CD4-positive, alpha-beta T cell (primary cell): ENCODE measurements at places on chromosomes 2 and 18. TPM values are rescaled to one million over a fixed set of nuclear protein-coding genes. Genes with fewer than 3 reads are reported as not detected.
A peak's percentile ranks its signal among the peaks of the same experiment; 100 is the strongest.

The FBXO36 gene
- total RNA-seq = 0.52 TPM

The COL4A4 gene
- not detected for total RNA-seq

The SMPD4 gene
- 89.9 TPM for total RNA-seq

The LYPD1 gene
- total RNA-seq = not detected

The STARD6 gene
- total RNA-seq = not detected

The EMILIN2 gene
- total RNA-seq = 3.3 TPM

DNA sequence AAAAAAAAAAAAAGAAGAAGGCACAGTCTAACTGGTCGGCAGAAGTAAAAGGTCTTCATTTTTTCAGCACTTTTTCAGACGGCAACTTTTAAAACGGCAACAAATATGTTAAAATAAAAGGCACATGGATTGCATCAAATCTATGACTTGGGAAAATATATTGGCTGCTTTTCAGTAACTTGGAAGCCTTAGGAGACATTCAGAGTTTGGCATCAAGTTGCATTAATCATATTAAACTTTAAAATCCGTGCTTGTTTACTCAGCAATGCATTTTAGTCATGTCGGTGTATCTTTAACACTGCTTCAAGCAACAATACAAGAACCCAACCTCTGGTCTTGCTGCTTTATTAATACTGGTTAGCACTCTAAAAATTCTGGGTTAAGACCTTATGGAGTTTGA, 111.1 kb downstream of the MEP1B start:
- H3K27me3 ChIP-seq = no peaks in the 10 kb centered on the region
- H3K36me3 ChIP-seq = no peaks in the 10 kb centered on the region
- no peak overlapping the region for H3K27ac ChIP-seq
- no peak overlapping the region for H3K4me3 ChIP-seq
- no peaks in the 10 kb centered on the region for H3K4me1 ChIP-seq
- DNase-seq = no peak

DNA sequence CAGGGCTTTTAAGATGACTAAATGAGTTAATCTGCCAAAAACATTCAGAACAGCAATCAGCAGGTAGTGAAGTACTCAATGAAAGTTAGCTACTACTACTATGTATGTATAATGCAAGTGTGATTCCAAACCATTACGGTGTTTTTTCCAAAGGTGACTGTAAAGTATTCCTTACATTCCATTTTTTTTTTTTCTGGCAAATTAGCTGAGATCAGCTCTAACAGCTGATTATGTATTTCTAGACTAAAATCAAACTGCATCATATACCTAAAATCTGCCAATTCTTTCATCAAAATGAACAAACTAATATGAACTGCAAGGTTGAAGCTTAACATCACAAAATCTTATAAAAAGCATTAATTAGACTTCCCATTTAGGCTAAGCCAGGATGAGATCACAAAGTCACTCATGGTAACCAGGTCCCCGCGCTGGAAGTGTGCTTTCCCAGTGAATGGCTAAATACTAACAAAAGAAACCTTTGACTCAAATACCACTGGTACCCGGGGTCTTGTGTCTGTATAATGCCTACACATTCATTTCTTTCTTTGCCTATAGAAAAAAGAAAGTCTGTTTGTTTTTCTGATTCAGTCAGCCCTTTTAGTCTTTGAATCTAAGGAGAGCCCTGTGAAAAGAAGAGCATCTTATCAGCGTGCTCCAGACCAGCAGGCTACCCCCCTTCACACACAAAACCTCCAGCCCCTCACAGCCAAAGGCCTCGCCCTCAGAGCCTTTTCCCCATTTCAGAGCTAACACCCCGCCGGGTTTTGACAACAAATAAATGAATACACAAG, 88.3 kb downstream of the RBMS1 start:
- no peak for DNase-seq
- no peaks in the 10 kb centered on the region for H3K27me3 ChIP-seq
- peak overlapping the region; percentile 55 for H3K27ac ChIP-seq
- H3K4me1 ChIP-seq = peaks cover 43% of the 10 kb centered on the region

GRCh38 chr2:176500901-176501300, 231.7 kb downstream of the MTX2 start:
- no peaks in the 10 kb centered on the region for H3K4me1 ChIP-seq
- no peak overlapping the region for H3K27ac ChIP-seq
- DNase-seq = no peak
- H3K36me3 ChIP-seq = no peaks in the 10 kb centered on the region
- H3K27me3 ChIP-seq = peaks cover 7% of the 10 kb centered on the region

GRCh38 chr18:45166836-45167551, 448.3 kb upstream of the SLC14A2 start:
- H3K27ac ChIP-seq = no peak overlapping the region
- H3K4me3 ChIP-seq = no peak overlapping the region
- no peaks in the 10 kb centered on the region for H3K36me3 ChIP-seq
- no peaks in the 10 kb centered on the region for H3K27me3 ChIP-seq
- no peak for DNase-seq

DNA sequence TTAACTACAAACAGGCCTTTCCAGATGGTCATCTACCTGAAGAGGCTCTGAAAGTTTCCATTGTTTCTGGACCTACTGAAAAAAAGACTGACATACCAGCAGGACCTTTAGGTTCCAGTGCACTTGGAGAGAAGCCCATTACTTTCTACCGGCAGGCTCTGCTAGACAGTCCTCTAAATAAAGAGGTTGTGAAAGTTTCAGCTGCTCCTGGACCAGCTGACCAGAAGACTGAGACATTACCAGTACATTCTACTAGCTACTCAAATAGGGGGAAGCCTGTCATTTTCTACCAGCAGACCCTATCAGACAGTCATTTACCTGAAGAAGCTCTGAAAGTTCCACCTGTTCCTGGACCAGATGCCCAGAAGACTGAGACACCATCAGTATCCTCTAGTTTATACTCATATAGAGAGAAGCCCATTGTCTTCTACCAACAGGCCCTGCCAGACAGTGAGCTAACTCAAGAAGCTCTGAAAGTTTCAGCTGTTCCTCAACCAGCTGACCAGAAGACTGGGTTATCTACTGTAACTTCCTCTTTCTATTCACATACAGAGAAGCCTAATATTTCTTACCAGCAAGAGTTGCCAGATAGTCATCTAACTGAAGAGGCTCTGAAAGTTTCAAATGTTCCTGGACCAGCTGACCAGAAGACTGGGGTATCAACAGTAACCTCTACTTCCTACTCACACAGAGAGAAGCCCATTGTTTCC, 65.8 kb downstream of the ALMS1 start:
- no peak for DNase-seq
- H3K4me1 ChIP-seq = no peaks in the 10 kb centered on the region
- H3K36me3 ChIP-seq = peaks cover 47% of the 10 kb centered on the region
- H3K27ac ChIP-seq = no peak overlapping the region

- H3K27ac ChIP-seq = peak overlapping the region; percentile 97
- H3K4me1 ChIP-seq = peaks cover 46% of the 10 kb centered on the region
- DNase-seq = peak; percentile 31
- H3K4me3 ChIP-seq = peak overlapping the region; percentile 92
- H3K27me3 ChIP-seq = no peaks in the 10 kb centered on the region
Measured at GRCh38 chr2:38750011-38750890, 910 bp downstream of the SRSF7 start.

GRCh38 chr2:129803871-129804270, 175.6 kb upstream of the RAB6C start:
- H3K27me3 ChIP-seq = no peaks in the 10 kb centered on the region
- DNase-seq = no peak
- no peaks in the 10 kb centered on the region for H3K4me1 ChIP-seq
- H3K36me3 ChIP-seq = no peaks in the 10 kb centered on the region
- H3K27ac ChIP-seq = no peak overlapping the region

GRCh38 chr18:23065234-23065806, 70.0 kb upstream of the CABLES1 start:
- H3K4me1 ChIP-seq = peaks cover 32% of the 10 kb centered on the region
- H3K27ac ChIP-seq = no peak overlapping the region
- no peaks in the 10 kb centered on the region for H3K36me3 ChIP-seq
- H3K4me3 ChIP-seq = no peak overlapping the region
- no peaks in the 10 kb centered on the region for H3K27me3 ChIP-seq

DNA sequence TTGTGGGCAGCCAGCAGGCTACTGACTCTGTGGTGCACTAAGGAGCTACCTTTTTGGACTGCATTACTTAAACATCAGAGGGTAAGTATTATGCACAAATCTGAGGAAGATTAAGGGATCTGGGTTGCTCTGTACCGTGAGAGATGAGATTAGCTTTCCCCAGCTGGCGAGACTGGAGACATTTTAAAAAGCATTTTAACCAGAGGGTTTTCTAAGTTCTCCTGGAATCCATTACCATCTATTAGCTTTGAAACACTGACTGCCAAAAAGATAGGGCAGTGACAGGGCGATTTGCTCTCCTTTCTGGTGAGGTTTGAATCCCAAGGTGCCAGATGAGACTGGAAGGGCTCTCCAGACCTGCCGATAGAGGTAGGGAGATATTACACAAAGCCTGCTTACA, 63.2 kb downstream of the LYPD6 start:
- DNase-seq = no peak
- no peaks in the 10 kb centered on the region for H3K27me3 ChIP-seq
- no peaks in the 10 kb centered on the region for H3K36me3 ChIP-seq

GRCh38 chr2:132651115-132652045, 18.6 kb downstream of the LYPD1 start:
- no peaks in the 10 kb centered on the region for H3K4me1 ChIP-seq
- H3K27me3 ChIP-seq = no peaks in the 10 kb centered on the region
- no peak for DNase-seq
- H3K27ac ChIP-seq = no peak overlapping the region
- H3K36me3 ChIP-seq = no peaks in the 10 kb centered on the region

DNA sequence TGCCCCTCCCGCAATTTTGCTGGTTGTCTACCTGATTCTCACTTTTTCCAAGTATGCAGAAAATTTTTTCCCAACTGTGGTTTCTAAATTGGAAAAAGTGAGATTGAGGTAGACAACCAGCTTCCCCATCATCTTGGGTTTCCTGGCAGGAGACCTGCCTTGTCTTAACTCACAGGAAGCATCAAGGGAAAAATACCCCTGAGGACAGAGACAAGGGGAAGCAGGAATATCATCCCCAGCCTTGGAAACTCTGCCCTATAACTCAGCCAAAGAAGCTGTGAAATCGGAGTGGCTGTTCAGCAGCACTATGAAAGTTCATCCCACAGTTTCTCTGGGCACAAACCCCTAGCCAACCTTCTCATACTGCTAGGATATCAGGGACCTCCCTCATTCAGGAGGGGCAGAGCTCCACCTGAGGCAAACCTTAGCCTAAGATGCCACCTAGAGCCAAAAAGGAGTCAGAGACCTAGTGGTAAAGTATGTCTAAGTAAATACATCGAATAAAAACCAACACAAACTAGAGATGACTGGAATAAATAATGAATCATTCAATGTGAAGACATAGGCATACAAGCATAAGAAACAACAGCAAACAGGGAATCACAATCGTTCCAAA, 68.2 kb downstream of the ZSWIM2 start:
- peaks cover 2% of the 10 kb centered on the region for H3K27me3 ChIP-seq
- no peak overlapping the region for H3K4me3 ChIP-seq
- H3K4me1 ChIP-seq = no peaks in the 10 kb centered on the region
- H3K27ac ChIP-seq = no peak overlapping the region

GRCh38 chr2:157857881-157858280, 18.2 kb downstream of the ACVR1 start:
- no peak overlapping the region for H3K4me3 ChIP-seq
- H3K4me1 ChIP-seq = no peaks in the 10 kb centered on the region
- H3K27ac ChIP-seq = no peak overlapping the region
- H3K36me3 ChIP-seq = peaks cover 5% of the 10 kb centered on the region
- no peak for DNase-seq

- H3K4me3 ChIP-seq = no peak overlapping the region
- DNase-seq = no peak
- no peaks in the 10 kb centered on the region for H3K27me3 ChIP-seq
Measured at GRCh38 chr2:144560251-144560650, 40.3 kb upstream of the ZEB2 start.

- no peak for DNase-seq
- no peaks in the 10 kb centered on the region for H3K4me1 ChIP-seq
- no peaks in the 10 kb centered on the region for H3K36me3 ChIP-seq
- peaks cover 15% of the 10 kb centered on the region for H3K27me3 ChIP-seq
- H3K27ac ChIP-seq = no peak overlapping the region
Measured at GRCh38 chr18:46497129-46497528, 159.9 kb downstream of the LOXHD1 start.
